ENCODE measurements at places on chromosomes 6 and 20. TPM values are rescaled to one million over a fixed set of nuclear protein-coding genes. Genes with fewer than 3 reads are reported as not detected.
A peak's percentile ranks its signal among the peaks of the same experiment; 100 is the strongest.

- DNase-seq, result peak; percentile 34
These were observed 714.0 kb downstream of the MAFB start for GRCh38 chr20:39974966-39975501.

The GRM1 gene
- total RNA-seq, result not detected

DNA sequence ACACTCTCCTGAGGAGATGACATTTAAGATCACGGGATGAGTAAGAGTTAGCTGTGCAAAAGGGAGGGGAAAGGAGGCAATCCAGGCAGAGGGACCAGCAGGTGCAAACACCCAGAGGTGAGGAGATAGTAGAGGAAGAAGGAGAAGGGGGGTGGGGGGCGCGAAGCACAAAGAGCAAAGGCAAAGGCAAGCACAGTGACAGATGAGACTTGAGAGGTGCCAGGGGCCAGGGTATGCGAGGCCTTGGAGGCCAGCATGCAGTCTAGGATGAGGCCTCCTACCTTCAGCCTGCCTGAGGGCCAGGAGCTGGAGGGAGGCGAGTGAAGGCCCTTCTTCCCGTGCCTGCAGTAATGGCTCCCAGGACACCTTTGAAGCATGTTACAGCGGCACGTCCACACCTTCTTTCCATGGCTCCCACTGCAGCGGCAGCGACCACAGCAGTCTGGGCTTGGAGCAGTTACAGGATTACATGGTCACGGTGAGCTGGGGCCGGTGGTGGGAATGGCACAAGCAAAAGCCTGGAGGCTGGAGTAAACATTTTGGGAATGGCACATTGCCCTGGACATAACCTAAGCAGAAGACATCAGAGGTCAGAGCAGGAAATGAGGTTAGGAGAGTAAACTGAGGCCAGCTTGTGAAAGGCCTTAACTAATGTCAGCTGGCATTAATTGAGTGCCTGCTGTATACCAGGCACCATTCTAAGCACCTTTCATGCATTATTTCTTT lies 18.6 kb downstream of the CCM2L start:
- peak; percentile 32 for DNase-seq

The SLC13A3 gene
- total RNA-seq, result 1.7 TPM

All from tongue (tissue), 3 donors.